Stimulated activated CD4-positive, alpha-beta T cell treated with anti-CD3 and anti-CD28 coated beads, Interleukin-1b, Interleukin-23, amount 100 ng/mL, for 1 hour (primary cell): ENCODE measurements at places on chromosomes 3 and 15.

GRCh38 chr15:91426412-91426811, 326.4 kb downstream of the SV2B start:
- no peak for DNase-seq

DNA sequence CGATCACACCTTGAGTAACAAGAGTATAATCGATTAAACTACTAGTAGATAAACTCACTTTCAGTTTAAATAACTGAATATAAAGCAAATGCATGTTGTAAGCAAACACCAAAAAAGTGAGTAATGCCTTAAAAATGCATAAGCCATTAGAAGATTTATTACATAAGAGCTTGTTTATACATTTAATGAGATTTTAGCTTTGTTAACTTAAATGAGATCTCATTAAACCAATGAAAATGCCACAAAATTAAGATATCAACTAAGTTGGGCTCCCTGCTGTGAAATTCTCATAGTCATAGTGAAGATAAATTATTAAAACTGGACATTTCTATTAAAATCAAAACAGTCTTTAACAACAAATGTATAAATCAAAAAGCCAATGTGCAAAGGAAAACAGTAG, 701.2 kb downstream of the NLGN1 start:
- no peak for DNase-seq

- DNase-seq: no peak
Observed at GRCh38 chr15:59434481-59434880, 3.5 kb upstream of the FAM81A start.

DNA sequence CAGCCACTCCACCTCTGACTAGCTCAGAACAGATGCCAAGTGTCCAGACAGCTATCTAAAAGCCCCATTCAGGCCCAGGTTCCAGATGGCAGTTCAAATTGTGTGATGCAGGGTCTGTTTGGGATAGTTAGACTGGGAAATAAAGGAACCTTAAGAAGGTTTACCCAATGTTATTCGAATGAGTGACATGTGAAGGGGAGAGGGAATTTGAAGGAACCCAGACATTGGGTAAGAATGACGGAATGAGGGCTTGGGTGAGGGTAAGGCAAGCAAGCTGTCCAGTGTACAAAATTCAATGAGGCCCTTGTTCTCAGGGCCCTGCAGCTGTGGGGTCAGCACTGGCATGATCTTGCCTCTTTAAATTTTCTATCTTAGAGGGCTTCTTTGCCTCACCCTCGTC, 34.1 kb downstream of the ATP13A5 start:
- DNase-seq: no peak

GRCh38 chr3:46566040-46566641, at the start of gene LRRC2:
Gene LRRC2, minus strand, starts transcription at chr3:46566302. Its CDS starts 14,711 bp downstream, at chr3:46551591.
- no peak for DNase-seq

GRCh38 chr15:45399381-45400212, 21.3 kb upstream of the GATM start:
- no peak for DNase-seq

DNA sequence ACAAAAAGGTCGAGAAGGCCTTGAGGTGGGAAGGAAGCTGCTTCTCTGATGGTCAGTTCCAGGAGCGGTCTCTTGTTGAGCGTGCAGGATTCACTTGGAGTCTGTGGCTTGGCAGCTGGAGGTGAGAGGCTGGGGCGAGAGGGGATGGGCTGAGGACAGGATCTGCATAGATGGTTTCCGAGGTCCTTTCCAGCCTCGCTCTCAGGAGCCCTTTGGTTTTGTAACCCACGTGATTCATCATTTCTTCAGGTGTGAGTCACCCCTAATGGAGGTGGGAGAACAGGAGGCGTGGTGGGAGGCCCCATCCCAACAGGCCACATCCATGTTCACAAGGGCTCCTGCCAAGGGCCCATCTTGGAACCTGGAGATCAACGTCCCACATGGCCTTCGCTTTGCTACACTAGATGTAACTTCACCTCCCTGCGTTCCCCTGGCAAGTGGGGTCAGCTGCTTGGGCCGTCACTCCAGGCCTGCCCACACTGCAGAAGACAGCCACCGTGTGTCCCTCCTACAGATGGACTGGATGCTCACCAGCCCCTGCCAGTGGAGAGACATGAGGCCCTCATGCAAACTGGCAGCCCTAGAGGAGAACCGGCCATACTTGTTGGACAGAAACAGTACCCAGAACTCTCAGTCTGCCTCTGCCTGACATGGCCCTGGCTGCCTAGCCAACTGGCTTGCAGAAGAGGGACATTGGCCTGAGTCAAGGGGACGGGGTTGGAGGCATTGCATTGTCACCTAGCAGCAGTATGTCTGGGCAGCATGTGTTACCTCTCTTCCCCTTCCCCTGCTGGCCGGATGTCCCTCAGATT, 1.6 kb upstream of the PCSK6 start:
- DNase-seq: no peak

DNA sequence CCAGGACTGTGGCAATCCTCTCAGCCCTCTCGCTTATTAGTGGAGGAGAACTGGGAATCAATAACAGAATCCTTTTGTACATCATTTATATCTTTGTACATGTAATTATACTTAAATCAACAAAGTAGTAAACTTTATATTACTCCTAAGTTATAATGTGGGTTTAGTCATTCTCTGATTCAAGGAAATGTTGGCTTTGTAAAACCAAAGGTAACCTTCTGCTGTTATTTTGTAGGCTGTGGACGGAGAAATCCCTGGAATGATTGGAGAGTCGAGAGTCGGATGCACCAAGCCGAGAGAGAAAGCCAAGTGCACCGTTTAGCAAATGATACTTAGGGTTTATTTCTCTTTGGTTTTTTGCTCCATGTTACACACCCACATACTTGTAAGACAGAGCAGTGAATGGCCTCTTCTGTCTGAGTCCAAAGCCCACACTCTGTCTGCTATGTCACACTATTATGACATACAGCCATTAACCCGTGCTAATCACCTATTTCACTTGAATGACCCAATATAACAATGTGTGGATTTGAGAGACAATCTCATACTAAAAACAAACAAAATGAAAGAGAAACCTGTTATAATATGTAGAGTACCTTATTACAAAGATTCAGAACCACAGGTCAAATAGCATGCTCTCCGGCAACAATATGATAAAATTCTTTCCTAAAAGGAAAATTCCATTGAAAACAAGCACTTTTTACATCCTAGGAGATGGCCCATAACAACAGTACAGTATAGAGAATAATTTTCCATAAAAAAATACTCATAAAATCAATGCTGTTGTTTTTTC, 72.2 kb downstream of the MECOM start:
- DNase-seq: no peak

DNA sequence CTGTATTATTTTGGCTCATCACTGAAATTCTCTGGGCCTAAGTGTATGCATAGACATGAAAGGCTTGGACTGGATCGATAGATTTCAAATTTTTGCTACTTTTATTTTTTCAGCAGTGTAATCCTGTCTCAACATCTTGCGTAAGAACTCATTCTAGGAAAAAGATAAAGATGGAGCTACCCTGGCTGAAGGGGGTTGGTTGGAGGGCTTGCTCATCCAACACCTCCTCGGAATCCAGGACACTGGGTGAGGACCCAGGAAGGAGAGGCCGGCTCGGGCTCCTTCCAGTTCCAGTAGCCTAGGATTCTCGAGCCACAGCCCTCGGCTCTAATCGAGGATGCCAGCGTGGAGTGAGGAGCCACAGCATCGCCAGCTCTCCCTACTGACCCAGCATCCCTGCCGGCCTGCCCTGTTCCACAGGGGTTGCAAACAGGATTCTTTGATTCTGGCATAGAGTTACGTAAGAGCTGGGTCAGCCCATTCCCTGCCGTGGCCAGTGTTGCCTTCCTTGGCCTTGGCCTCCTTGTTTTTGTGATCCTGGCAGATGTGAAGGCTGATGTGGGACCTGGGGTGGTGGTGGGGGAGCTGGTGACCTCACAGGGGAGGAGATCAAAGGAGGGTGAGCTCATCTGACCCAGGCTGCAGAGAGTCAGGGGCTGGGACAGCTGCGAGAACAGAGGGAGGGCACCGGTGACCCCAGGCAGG, 149.5 kb downstream of the ALDH1A2 start:
- DNase-seq: no peak

DNA sequence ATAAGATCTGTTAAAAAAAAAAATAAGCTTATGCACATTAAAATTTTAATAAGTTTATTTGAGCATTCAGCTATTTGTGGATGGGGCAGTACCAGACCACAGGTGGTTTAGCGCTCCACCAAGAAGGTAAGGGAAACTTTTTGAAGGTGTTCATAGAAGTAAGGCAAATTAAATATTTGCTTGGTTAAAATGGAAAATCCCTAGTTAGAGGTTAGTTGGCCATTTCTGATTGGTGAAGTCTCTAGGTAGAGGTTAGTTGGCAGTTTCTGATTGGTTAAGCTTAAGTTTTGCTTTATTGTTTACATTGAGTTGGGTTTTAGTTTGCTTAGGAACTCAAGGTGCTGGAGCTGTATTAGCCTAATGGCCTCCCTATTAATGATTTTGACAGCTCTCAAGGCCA, 30.7 kb downstream of the SCN11A start:
- no peak for DNase-seq

- DNase-seq: no peak
Observed at GRCh38 chr3:178960181-178960580, 111.4 kb downstream of the ZMAT3 start.

DNA sequence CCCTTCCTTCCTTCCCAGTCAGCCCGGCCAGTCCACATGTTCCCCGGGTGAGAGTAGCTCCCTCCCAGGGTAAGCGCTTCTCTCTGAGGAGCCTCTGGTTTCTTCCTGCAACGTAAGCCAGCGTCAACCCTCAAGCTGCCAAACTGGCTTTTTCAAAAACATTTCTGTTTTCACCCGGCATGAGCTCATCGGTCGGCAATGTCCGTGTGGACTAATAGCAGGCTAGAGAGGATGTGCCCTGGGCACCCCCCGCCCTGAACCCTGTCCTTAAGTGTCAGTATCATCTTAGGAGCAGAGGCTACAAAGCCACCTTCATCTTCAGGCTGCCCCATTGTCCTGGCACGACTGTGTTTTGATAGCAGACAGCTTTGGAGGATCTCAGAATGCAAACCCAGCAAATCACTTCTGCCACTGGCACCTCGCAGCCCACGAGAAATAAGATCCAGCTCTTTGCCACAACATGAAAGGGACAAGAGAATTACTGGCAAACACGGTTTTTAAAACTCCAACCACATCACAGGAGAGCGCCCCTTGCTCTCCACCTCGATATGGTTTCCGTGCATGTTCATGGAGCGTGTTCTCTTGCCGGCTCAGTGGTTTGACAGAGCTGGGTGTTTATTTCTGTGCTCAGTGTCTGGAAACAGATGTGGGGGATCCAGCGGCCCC, 9.9 kb downstream of the ALDH1A3 start:
- no peak for DNase-seq

DNA sequence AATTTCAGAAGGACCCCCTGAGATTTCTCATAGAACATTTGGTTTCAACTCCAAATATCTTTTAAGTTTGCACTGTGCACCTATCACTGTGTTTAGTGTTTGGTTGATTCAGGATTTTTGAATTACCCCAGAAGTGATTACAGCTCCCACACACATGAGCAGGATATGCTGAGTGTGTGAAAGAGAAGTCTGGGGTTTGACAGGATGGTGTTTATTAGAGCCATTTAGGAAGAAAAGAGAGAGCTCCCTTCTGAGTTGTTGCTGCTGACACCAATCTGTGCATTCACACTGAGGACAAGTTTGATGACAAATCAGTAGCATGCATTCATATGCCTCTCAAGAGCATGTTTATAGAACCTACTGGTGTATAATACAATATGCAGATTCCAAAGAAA, 118.1 kb downstream of the RPL22L1 start:
- DNase-seq: no peak

DNA sequence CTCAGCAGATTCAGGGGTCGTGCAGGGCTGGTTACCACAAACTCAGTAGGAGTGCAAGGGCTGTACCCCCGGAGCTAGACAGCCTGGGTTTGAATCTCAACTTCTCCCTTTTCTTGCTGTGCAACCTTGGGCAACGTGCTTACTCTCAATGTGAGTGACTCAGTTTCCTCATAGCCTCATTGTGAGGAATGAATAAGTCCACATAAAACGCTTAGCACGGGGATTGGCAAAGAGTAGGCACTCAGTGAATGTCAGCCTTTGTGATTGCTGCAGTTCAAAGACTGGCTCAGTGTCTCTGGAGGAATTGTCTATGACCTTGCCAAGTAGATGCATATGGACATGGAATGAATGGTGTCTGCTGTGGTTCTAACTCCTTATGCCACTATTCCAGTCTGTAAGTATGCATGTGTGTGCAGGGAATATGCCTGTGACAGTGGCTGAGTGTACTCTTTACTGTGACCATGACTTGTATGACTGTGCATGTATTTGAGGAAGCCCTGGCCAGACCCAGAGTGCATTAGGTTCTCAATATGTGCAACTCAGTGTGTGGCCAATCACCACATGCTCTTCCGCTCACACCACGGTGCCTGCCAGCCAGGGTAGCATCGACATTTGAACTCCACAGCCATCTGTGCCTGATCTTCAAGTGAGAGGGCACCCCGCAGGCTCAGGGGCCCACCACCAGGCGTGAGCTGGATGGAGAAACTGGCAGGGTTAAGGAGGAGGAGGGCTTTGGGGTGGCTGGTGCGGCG, 900 bp upstream of the HYAL3 start:
- no peak for DNase-seq

DNA sequence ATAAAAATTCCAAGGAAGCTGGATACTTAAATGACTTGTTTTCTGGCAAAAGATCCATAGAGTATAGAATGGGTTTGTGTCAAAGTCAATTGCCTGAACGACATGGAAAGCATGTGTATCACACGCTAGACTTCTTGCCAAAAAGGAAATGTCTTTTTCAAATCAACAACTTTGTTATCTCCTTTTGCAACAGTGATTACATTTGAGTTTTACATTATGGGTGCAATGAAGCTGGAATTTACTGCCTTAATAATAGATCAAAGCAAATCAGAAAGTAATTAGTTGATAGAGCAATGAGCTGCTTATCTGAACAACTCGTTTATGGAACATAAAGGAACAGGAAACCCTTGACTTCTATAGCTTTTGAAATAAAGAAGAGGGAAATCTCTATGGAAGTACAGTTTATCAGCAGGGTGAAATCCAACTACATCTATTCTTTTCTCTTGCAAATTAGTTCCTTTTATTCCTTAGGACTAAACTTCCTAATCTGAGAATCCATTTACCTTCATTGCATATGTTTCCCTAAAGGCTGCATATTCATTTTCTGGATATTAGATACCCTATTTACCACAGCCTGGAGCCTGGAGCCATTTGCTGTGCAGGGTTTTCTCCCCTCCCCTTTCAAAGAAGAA, 415.1 kb upstream of the NECTIN3 start:
- no peak for DNase-seq

GRCh38 chr15:49645941-49646340, 25.1 kb downstream of the DTWD1 start:
- no peak for DNase-seq

DNA sequence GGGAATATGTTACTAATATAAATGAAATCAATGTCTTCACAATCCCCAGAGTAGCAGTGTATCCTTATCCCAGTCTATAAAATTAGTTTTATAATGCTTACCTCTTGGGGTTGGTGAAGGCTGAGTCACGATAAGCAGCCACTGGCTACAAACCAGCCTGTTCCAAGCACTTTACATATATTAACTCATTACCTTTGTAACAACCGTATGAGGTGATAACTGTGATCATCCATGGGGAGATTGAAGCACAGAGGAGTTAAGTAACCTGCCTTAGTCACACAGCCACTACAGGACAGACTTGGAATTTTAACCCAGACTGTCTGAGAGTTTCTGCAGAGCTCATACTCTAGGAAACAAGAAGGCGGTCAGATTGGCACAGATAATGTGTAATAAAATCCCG, 43.3 kb upstream of the MITF start:
- no peak for DNase-seq
